ENCODE measurements at places on chromosomes 5 and 9. TPM values are rescaled to one million over a fixed set of nuclear protein-coding genes. Genes with fewer than 3 reads are reported as not detected.

- no peaks in the 10 kb centered on the region for H3K27me3 ChIP-seq
- no peak overlapping the region for H3K4me3 ChIP-seq
- no peaks in the 10 kb centered on the region for H3K4me1 ChIP-seq
- peak; percentile 53 for DNase-seq
- peaks cover 16% of the 10 kb centered on the region for H3K36me3 ChIP-seq
- H3K27ac ChIP-seq: no peak overlapping the region
Measured at GRCh38 chr9:35000535-35001284, 11.2 kb downstream of the DNAJB5 start.

DNA sequence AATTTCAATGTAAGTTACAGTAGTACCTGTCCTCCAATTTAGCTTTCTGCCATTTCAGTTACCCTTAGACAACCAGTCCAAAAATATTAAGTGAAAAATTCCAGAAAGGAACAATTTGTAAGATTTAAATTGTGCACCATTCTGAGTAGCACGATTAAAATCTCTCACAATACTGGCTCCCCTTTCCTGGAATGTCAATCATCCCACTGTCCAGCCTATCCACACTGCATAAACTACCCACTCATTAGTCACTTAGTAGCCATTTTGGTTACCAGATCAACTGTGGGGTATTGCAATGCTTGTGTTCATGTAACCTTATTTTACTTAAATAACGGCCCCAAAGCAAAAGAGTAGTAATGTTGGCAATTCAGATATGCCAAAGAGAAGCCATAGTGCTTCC is 11.6 kb downstream of the KIF24 start:
- H3K36me3 ChIP-seq: no peaks in the 10 kb centered on the region
- H3K27ac ChIP-seq: no peak overlapping the region
- no peak for DNase-seq
- H3K4me1 ChIP-seq: no peaks in the 10 kb centered on the region
- no peaks in the 10 kb centered on the region for H3K27me3 ChIP-seq

DNA sequence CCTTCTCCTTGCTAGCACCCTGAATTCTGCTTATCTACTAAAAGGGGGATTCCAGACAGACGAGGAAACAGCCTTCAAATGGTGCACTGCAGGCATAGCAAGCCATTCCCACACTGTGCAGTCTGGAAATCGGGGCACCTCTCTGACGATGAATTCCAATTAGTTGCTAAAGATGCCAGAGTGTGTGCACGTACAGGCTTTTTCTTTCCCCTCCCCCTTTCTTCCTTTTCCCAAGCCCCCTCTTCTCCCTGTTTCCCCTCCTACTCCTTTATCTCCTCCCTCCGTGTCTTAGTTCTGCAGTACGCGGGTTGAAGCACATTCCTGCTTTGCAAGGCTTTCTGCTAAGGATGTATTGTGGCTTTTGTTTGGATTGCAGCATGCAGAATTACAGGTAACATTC is at the start of gene GPR21:
Gene GPR21, plus strand, starts transcription at position 316 of the 400 bp plus-strand sequence. CDS start 900 bp downstream, outside the sequence.
- no peaks in the 10 kb centered on the region for H3K27me3 ChIP-seq
- H3K4me1 ChIP-seq: no peaks in the 10 kb centered on the region
- no peak within 1 kb of the TSS for H3K27ac ChIP-seq
- no peak for DNase-seq

DNA sequence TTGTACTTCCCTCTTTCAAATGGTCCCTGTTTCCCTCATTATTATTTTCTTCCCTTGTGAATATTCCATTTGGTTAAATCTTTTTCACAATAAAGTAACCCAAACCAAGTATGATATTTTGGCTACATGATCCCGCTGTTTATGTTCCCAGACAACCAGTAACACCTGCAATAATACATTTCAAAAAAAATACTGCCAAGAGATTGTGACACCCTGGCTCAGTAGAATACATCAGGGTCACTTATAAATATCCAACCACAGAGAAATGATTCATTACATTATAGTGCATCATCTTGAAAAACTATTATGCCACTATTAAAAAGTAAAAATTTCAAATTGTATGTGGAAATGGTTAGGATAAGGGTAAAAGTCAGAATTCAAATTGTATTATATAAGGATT is 7.2 kb upstream of the OXCT1 start:
- H3K4me1 ChIP-seq: no peaks in the 10 kb centered on the region
- H3K4me3 ChIP-seq: no peak overlapping the region
- no peak overlapping the region for H3K27ac ChIP-seq
- H3K36me3 ChIP-seq: no peaks in the 10 kb centered on the region
- no peaks in the 10 kb centered on the region for H3K27me3 ChIP-seq
- DNase-seq: no peak

Gene CDH18
- total RNA-seq: not detected

DNA sequence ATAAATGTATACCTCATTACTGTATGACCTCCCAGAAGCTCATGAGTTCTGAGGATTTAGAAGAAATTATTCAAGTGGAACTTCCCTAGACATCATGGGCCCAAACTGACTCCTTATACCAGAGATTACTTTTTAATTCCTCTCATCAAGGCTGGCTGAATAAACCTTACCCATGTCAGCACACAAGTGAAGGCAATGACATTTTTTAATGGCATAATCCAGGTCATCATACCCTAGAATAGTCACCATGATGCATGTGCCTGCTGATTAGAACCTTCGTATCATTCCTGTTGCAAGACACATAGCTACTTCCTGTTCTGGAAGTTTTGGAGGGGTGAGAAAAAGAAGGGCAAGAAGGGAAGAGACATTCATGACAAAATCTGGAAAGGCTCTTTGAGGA is 49.8 kb upstream of the IFNK start:
- DNase-seq: no peak
- no peak overlapping the region for H3K4me3 ChIP-seq
- H3K27me3 ChIP-seq: no peaks in the 10 kb centered on the region
- no peak overlapping the region for H3K27ac ChIP-seq

All from adrenal gland (tissue), 19 donors.